ENCODE measurements at places on chromosomes 5 and 9.

GRCh38 chr5:34034534-34035327 lies 8.3 kb downstream of the C1QTNF3 start:
- no peak for DNase-seq

- no peak for DNase-seq
Measured at GRCh38 chr5:159274676-159275075, 11.6 kb downstream of the UBLCP1 start.

DNA sequence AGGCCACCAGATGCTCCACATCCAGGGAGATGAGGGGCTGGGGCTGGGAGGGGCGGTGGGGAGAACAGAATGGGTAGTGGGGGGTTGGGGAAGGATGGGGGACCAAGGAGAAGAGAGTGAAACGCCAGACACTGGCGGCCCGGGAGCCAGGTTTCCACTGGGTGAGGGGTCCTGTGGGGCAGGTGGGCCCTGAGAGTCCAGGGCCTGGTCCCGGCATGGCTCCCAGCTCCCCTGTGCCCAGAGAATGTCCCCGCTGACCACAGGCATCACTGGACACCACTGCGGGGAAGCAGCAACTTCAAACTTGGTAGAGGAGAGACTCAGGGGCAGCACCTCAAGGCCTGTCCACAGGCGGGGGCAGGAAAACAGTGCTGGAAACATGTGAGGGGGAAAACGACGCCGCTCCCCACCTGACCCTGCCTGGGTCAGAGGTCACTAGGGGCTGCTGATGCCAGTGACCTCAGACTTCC lies 13.2 kb downstream of the NINJ1 start:
- no peak for DNase-seq

DNA sequence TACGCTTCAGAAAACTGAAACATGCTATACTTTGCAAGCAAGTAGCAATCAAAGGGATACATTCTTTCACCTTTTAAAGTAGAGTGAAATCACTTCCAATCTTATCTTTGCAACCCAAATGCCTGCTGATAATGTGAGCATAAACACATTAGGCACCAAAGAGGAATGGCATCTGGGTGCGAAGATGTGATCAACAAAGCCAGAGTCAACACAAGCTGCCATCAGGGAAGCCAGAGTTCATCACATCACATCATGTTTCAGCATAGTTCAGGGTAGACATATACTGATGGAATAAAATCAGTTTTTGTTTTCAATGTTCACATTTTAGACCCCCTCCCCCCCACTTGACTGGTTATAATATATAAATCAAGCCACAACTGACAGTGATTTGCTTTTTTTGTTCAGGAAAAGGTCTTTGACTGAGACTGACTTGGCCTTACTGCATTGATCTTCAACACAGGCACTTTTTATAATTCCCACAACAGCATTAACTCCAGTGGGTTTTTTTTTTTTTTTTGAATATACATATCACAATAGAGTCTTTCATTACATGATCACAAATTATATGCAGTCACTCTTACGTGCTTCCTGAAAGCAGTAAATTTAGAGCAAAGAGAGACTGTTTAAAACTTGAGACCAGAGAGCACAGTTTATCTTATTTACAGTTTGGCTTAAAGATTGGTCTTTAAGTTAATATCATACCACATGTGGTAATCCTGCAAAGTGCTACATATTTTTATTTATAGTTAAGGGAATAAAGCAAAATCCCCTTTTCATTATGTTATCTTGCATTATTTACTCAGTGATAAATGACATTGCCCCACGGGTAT lies 20.3 kb downstream of the AOPEP start:
- DNase-seq: no peak

- DNase-seq: no peak
Measured at GRCh38 chr9:20001058-20001457, 212.2 kb upstream of the SLC24A2 start.

GRCh38 chr9:82247318-82247717 lies 258.7 kb downstream of the SPATA31D1 start:
- no peak for DNase-seq

Data from central memory CD4-positive, alpha-beta T cell (primary cell).